Iris pigment epithelial cell (primary cell): ENCODE measurements at places on chromosomes 4 and X.

- DNase-seq = peak; percentile 41
Observed at GRCh38 chrX:114798907-114799306, 215.0 kb downstream of the HTR2C start.

- DNase-seq = no peak
Observed at GRCh38 chr4:9988933-9989332, 32.4 kb downstream of the SLC2A9 start.

DNA sequence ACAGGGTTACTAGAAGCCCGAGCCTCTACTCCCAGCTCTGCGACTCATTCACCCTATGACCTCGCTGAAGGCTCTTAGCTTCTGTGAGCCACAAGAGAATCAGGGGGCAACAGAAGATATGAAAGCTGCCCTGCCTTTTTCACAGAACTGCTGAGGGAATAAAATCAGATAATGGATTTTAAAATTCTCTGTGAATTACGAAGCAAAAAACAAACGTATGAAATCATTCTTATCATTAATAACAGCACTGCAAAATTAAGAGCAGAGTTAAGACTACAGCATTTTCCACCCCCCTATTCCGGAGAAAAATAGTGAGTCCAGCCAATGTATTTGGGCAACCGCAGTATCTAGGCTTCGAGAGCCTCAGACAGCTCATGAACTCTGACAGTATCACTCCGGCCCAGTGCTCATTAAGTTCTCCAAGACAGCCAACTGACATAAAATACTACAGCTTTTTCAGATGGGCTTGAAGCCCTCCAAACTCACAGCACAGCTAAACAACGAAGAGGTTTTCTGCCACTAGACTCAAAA, 33.4 kb downstream of the AFAP1 start:
- peak; percentile 44 for DNase-seq

GRCh38 chrX:21781525-21781924, 23.6 kb upstream of the SMPX start:
- DNase-seq = peak; percentile 39

DNA sequence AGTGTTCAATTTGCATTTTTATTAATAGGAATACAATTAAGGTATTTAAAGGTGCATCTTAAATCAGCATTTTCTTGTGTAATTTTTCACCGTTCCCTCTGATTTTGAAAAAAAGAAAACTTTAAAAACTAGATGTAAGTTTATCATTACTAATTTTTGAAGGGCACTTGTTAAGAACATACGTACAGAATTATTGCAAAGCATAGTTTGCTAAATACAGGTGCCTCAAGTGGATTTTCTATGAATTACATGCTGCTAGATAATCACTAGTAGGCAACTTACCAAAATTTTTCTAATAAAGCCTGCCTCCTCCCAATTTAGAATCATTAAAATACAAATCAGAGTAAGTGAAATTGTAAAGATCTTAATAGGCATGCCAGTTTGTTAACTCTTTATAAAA, 8.5 kb downstream of the CNKSR2 start:
- DNase-seq = peak; percentile 1

GRCh38 chrX:31934842-31935370, 863.1 kb upstream of the FTHL17 start:
- DNase-seq = no peak

- DNase-seq = peak; percentile 37
Observed at GRCh38 chrX:9135901-9136510, 102.1 kb upstream of the FAM9B start.

DNA sequence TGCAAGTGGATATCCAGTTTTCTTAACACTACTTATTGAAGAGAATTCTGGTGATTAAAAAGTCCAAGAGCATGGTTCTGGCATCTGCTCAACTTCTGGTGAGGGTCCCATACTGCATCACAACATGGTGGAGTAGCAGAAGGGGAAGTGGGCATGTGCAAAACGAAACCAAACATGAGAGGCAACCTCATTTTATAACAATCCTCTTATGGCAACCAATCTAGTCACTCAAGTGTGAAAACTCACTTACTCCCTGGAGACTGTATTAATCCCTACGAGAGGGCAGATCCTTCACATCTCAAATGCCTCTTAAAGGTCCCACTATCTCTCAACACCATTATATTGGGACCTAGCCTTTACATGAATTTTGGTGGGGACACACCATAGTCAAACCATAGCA, 55.4 kb upstream of the TRO start:
- no peak for DNase-seq

GRCh38 chrX:340641-341423, 22.2 kb upstream of the GTPBP6 start:
- DNase-seq = no peak

DNA sequence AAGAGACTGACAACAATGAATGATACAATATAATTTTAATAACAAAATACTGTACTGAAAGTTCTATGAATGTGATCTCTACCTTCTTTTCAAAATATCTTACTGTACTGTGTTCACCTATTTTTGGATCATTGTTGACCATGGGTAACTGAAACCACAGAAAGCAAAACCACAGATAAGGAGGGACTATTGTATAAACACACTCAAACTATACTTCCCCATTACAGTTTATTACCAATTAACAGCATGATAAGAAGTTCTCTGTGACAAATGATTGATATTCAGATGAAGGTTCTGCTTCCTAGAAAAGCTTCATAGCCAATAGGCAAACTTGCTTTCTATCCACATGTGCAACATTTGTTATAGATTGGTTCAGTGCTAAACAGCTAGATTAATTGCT, 50.1 kb downstream of the GABRG1 start:
- DNase-seq = no peak

- peak; percentile 10 for DNase-seq
Observed at GRCh38 chrX:129347291-129347690, 176.0 kb downstream of the SMARCA1 start.

- DNase-seq = peak; percentile 39
Observed at GRCh38 chr4:2413821-2414610, 4.4 kb downstream of the ZFYVE28 start.

- DNase-seq = peak; percentile 69
Observed at GRCh38 chr4:82704156-82704555, 94.4 kb downstream of the SCD5 start.

DNA sequence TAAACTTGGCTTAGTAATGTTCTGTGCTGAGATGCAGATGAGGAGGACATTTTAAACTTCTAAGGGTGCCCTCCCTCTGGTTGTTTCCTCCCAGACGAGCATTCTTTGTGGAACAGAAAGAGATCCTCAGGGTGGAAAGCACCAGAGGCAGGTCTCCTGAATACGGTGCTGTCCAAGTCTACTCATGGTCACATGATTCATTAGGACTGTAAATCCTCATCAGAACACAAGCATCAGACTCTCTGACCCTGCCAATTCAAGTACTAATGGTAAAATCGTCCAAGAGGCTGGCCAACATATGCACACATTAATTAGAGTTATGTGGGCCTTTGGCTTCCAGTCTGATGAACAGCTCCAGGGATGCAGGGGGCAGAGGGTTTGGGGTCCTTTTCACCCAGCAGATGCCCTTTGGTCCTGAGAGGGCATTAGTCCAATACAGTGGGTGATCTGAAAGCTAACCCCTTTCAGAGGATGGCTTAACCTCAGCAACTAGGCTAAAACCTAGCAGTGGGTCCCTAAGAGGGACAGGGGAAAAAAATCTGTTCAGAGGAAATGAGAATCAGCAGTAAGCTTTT, 18.2 kb downstream of the HAND2 start:
- no peak for DNase-seq

DNA sequence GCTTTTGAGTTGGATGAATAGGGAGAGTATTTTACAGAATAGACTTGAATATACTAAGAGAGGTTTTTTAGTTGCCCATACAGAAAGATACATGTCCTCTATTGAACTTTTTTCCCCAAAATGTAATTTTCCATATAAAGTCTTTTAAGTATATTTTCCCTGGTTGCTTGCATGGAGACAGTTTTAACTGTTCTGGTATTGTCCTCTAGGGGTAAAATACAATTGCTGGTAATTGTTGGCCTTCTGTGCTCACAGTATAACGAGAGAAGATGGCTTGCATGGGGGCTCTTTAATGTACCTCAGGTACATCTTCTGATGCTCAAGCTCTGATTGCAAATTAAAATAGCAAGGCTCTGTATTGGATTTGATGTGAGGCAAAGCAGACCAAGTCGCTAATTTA, 136.1 kb downstream of the ARX start:
- DNase-seq = no peak

DNA sequence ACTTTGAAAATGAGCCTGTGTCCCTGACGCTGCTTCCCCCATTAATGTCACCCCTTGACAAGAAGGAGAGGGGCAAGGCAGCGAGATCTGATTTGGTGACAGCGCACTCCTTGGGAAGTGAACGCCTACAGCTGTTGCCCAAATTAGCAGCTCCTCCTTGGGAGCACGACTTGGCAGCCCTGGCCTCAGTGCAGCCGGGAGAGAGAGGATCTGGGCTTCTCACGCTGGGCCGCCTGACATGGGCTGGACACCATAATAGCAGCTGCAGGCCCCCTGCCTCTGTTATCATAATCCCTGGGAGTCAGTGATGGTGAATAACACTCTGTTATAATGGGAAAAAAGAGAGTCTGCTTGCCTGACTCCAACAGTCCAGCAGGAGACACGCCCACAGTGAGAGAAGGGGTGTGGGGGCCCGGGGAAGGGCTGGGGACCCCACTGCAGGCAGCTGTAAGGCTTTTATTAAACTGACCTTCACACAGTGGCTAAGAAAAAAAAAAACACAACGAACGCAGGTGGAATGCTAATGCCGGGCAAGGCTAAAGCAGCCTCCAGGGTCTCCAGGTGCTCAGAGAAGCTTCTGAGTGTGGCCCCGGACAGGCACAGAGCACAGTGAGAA, 73.3 kb downstream of the PSAPL1 start:
- no peak for DNase-seq

DNA sequence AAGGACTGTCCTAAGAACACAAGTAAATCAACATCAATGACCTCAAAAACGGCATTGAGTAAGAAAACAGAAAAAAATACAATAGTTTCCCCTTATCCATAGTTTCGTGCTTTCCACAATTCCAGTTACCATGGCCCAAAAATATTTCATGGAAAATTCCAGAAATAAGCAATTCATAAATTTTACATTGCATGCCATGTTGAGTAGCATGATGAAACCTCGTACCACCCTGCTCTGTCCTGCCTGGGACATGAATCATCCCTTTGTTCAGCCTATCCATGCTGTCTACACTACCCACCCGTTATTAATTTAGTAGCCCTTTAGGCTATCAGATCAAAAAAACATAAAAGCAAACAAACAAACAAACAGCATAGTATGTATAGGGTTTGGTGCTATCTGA, 51.1 kb downstream of the KLF3 start:
- no peak for DNase-seq

DNA sequence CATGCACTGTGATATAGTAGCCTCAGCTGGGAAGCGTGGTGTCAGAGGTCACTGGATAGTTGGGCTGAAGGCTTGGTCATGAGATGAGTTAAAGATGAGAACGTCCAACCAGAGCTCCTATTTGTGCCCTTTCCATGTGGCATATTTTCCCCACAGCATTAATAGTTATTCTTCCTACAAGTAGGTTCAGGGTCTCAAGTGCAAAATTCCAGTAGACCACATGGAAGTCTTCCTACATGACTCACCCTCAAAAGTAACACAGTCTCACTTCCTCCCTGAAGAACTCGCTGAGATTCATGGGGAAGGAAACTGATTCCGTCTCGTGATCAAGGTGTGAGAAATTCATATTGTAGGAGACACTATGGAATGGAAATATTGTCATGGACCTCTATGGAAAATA, 1212.5 kb upstream of the PRKX start:
- DNase-seq = peak; percentile 0

- DNase-seq = no peak
Observed at GRCh38 chr4:91488946-91489345, 814.8 kb upstream of the GRID2 start.

DNA sequence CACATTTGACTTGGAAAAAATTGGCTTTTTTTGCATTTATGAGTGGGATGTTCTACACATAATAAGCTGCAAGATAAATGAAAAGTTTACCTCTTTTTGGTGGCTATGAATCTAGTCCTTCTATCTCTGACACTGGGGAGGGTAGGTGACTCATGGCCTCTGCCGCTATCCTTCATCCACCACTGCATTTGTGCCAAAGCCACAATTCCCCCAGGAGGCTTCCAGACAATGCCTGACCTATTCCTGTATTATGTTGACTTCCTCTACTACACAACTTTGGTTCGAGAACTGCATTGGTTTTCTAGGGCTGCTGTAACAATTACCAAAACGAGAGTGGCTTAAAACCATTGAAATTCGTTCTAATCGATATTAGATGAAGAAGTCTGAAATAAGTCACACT, 245.6 kb downstream of the TRAM1L1 start:
- peak; percentile 7 for DNase-seq

- DNase-seq = peak; percentile 85
Observed at GRCh38 chr4:55255179-55255578, 90.9 kb upstream of the SRD5A3 start.

DNA sequence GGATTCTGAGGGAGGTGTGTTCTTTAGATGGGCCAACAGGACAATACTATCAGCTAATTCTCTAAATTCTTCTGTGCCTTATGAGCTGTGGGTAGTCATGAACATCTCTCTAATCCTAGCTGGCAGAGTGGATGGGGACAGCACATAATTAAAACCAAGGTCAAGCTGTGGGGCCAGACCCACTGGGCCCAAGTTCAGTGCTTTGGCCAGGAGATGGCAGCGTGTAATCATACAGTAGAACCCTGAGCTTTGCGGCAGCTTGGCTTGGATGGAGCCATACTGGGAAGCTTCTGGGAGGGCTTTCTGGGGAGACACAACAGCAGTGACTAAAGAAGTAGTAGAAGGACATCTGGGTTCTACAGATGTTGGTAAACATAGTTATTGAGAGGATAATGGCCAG, 140.3 kb upstream of the CXCL13 start:
- peak; percentile 21 for DNase-seq

DNA sequence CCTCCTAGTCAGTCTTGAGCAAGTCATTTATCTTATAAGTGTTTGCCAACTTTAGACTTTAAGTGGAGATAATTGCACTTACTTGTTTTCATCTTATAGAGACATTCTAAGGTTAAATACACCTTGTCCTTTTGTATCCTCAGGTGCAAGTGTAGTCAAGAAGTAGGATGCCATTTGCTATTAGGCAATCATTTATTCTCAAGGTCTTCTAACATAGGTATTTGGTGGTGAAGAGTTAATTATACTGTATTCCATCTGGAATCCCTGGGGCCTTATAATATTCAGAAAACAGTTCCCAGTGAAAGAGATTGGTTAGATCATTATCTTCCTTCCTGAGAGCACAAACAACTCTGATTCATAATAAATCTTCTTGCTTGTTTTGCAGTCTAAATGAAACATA, 23.7 kb downstream of the SULT1E1 start:
- DNase-seq = no peak
